SJSA1 (cell line): ENCODE measurements at places on chromosomes 4 and X. TPM values are rescaled to one million over a fixed set of nuclear protein-coding genes. Genes with fewer than 3 reads are reported as not detected.

BEX1 gene
- not detected in 2 replicates for total RNA-seq

ALPK1 gene
- 7.0 and 9.6 TPM in 2 replicates for total RNA-seq

RNF175 gene
- not detected in 2 replicates for total RNA-seq

GRCh38 chrX:134172588-134173259 is 64.3 kb upstream of the CCDC160 start:
- peak; percentile 1 for DNase-seq

DNA sequence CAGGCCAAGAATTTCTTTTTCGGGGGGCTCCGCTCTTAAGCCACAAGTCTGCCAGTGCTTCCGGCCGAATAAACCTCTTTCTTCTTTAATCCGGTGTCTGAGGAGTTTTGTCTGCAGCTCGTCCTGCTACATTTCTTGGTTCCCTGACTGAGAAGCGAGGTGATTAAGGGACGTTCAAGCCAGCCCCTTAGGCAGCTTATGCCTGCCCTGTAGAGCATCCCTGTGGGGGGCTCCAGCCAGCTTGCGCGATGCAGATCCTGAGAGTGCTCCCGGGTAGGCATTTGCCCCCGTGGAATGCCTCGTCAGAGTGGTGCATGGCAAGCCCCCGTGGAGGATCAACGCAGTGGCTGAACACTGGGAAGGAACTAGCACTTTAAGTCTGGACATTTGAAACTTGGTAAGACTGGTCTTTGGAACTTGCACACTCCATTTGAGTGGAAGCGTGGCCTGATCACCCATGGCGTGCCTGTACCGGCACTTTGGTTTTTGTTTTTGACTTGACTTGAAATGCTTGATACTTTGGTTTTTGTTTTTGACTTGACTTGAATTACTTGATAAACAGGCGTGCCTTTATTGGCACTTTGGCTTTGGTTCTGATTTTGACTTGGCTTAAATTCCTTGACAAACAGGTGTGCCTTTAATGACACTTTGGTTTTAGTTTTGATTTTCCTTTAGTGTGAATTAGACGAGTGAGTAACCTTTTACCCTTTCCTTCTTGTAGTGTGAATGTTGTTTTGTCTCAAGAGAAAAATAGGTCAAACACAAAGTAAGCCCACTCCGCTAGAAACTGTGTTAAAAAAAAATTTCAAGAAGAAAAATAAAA is 6.1 kb downstream of the ACOX3 start:
- no peak for DNase-seq

- DNase-seq: no peak
Measured at GRCh38 chr4:69749771-69750170, 10.6 kb downstream of the SULT1B1 start.

DNA sequence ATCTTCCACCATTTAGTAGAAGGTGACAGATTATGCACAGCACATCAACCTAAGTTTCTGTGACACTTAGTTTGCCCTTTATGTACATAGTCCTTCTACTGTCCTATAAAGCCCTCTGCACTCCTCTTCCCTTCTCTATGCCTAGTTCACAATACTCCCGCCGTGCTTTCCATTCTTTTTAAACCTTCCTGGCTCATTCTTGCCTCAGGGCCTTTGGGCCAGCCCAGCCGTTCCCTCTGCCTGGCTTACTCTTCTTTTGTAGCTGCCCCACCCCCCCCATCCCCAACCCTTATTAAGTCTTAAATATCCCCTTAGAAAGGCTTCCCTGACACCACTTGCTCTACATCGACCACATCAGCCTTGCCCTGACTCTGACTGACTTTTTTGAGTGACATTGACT is 33.0 kb downstream of the SGMS2 start:
- no peak for DNase-seq

GRCh38 chr4:47827343-47828047 is 10.4 kb downstream of the CORIN start:
- DNase-seq: no peak

DNA sequence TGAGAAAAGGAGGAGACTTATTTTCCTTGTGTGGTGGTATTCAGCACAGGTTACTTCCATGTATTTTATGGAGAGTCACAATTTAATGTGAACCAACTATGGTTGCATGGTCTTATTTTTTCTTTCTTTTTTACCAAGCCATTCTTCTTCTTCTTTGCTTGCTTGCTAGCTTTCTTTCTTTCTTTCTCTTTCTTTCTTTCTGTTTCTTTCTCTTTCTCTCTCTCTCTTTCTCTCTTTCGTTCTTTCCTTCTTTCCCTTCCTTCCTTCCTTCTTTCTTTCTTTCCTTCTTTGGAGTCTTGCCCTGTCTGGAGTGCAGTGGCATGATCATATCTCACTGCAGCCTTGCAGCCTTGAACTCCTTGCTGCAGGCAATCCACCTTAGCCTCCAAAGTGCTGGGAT is 68.9 kb downstream of the DOCK11 start:
- no peak for DNase-seq

- DNase-seq: no peak
Measured at GRCh38 chr4:14157262-14157661, 529.7 kb upstream of the BOD1L1 start.

DNA sequence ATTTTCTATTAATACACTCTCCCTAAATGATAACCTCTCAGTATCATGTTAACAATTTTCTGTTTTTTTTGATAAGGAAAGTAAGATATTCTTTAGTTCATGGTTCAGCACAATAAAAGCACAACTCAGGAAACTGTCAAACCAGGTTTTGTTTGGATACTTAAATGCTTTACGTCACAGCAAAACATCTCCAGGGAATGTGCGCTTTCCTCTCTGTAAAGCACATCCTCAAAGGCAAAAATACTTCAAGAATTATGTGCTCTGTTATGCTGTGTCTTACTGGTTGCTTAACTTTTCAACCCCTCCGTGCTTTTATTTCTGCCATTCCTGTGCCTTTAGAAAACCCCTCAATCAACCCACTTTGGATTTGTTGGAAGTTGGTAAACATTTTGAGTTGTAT is 27.8 kb downstream of the SNX25 start:
- DNase-seq: no peak

- no peak for DNase-seq
Measured at GRCh38 chrX:103396186-103396585, 19.8 kb downstream of the BEX3 start.

- peak; percentile 37 for DNase-seq
Measured at GRCh38 chrX:103864886-103865534, 33.0 kb upstream of the RAB9B start.
